ENCODE measurements at places on chromosomes 2 and 18.

- DNase-seq = no peak
Observed at GRCh38 chr2:236446521-236446920, 123.1 kb upstream of the ACKR3 start.

DNA sequence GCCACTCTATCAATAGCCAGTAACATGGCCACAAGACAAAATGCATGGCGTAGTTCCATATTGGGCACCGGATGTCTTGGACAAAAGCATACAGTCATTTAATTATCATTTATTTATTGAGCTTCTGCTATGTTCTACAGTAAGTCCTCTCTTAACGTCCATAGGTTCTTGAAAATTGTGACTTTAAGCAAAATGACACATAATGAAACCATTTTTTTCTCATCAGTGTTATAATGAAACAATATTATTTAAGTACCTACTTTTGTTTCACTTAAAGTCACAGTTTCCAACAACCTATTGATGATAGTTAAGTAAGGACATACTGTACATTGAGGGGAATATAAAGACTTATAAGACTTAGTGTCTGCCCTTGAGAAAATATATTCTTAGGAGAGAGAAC is 84.9 kb downstream of the XRCC5 start:
- DNase-seq = no peak

- DNase-seq = no peak
Observed at GRCh38 chr2:105184420-105184819, 57.1 kb upstream of the GPR45 start.

DNA sequence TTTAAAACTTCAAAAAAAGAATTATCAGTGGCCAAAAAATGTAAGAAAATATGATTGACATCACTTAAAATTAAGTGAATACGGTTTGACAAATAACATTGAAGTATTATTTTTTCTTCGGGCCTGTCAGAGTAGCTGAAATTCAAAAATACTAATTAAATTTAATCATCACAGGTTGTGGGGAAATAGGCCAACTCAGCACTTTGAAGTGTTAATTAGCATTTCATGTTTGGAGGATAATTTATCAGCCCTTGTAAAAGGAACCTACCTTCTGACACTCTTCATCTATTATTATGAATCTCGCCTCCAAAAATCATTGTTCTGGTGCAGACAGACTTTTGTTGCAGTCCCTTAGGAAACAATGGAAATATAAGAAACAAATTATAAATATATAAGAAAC is 17.6 kb upstream of the OR6B3 start:
- DNase-seq = no peak

DNA sequence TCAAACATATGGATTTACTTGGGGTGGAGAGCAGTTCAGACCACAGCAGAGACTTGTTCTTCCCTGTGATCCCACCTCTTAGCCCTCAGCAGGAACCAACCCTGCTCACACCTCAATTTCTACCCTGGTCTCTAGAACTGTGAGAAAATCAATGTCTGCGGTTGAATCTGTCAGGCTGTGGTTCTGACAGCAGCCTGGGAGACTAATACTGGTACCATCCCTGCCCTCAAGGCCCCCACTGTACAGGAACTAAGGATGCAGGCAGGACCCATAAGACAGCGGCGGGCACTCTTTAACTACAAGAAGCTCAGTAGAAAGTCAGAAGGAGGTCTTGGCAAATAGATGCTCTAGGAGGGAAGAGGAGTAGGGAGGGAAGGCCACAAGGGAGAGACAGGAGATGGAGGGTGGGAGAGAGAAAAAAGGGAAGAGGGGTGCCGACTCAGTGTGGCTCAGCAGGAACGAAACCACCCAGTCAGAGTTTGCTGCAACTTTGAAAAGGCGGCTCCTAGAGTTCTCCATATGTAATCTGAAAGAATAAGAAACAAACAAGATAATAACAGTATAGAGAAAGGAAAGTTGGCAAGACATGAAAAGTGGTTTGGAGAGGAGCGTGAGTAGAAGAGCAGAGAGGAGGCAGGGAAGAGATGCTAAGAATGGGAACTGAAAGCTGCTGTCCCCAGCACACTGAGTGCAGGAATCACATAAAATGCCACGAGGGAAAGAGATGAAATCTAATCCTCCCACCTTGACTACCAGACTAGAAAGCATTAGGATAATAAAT is 323.9 kb upstream of the ID2 start:
- no peak for DNase-seq

Data from stimulated activated CD8-positive, alpha-beta memory T cell treated with anti-CD3 and anti-CD28 coated beads, Interleukin-12 subunit alpha, Interleukin-12 subunit beta, amount 100 ng/mL, for 4 hours (primary cell).